ENCODE measurements at places on chromosomes 1 and 21.

DNA sequence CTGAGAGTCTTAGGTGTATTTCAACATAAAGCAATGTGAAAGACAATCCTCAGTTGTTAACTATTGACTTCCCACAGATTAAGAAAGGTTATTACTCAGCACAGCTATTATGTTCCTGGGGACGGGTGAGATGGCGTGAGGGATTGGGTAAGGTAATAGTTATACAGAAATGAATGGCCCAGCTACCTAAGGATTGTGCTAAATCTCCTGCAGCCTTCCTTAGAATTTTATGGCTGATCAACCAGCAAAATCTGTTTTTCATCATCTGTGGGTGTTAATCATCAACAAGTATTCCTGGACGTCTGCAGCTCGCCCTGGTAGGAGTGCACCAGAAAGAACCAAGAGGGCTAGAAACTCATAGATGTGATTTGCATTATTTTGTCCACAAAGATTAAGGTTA lies 146.0 kb upstream of the IVNS1ABP start:
- no peak for DNase-seq

GRCh38 chr1:88239205-88239604 lies 444.9 kb upstream of the PKN2 start:
- DNase-seq: no peak

DNA sequence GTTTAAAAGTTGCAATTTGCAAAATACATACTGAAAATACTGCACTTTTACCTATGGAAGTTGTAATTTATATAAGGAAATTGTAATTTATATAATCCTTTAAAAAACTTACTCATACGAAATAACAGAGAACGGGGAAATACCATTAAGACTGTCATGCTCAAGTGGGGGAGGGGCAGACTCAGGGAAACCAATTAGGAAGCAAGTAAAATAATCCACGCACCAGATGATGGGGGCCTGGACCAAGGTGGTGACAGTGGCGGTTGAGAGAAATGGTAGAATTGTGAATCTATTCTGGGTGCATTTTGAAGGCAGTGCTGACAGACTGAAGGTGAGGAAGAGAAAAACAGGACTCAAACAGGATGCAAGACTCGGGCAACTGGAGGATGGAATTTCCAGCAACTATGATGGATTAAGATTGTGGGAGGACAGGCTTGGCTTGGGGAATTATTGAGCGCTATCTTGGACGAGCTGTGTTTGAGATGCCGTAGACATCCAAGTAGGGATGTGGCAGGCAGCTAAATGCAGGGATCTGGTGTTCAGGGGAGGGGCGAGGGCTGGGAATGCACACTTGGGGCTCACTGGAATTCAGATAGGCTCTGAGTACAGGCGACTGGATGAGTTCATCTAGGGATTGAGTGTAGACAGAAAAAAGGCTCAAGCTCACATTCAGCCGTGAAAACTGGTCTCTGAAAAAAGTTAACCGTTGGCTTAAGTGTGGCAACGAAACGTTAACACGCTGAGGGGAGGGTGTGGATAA lies 977 bp downstream of the LCA5L start:
- no peak for DNase-seq

- DNase-seq: no peak
Measured at GRCh38 chr21:39694750-39695149, 50.2 kb upstream of the IGSF5 start.

DNA sequence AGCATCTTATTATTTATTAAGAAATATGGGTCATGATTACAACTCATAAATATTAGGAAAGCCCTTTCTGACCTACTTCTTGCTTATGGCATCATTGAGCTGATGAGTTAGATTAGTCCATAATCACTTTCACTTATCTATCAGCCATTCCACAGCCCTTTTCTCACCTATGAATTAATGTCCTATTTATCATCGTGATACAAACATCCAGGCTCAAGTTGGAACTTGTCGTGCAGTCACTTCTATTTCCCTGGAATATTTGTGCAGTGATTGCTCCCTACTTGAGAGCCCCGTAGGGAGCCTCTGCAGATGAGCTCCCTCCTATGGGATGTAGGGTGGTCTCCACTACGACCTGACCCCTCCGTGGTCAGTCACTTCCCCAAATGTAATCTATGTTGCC lies 8.1 kb upstream of the F3 start:
- DNase-seq: no peak

GRCh38 chr1:177705839-177706238 lies 264.0 kb downstream of the SEC16B start:
- no peak for DNase-seq

DNA sequence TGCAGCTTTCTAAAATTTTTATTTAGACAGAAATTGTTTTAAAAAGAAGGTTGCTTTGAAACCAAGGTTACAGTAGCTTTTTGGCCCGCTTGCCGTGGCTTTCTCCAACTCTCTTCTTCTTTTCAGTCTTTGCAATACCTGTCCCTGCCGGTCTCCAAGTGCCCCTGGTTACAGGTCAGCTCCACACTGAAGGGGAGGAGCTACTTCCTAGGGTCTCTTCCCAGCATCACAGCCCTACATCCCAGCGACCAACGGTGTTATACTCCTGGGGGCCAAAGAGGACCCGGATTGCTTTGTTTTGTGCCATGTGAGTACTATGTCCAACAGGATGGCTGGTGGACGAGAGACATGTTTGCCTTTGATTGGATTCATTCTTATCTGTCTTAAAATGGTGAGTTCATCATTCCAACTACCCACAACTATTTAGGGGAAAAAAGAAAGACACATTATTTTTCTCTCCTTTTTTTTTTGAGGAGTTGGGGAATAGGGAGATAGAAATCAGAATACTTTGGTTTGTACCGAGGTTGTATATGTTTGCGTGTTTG lies at the start of gene FNDC7:
TSS of gene FNDC7 (plus strand) at position 303 of the 545 bp plus-strand sequence. CDS start at position 329, 26 bp downstream.
- DNase-seq: no peak

DNA sequence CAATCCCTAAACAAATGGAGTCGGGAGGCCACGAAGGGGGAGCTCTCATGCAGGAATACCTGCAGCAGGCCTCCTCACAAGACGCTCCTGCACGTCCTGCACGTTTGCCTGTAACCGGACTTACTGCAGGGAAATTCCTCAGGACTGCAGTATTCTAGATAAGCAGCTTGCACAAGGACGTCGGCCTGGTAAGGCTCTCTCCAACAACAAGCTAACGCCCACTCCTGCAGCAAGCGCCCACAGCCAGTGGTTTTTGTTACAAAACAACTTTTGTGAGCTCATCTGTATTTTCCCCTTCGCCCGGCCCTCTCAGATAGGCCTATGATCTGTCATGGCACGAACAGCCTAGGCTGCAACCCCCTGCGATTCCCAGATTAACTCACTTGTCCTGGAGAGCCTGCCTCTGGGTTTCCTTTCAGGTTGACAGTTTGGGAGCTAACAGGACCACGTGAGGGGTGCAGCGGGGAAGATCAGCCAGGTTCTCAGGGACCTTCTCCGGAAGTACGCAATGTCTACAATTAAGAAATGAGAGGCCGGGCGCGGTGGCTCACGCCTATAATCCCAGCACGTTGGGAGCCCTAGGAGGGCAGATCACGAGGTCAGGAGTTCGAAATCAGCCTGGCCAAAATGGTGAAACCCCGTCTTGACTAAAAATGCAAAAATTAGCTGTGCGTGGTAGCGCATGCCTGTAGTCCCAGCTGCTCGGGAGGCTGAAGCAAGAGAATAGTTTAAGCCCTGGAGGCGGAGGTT lies 921 bp upstream of the MIB2 start:
- peak; percentile 33 for DNase-seq

GRCh38 chr1:115056395-115056798 lies 26.8 kb downstream of the TSHB start:
- DNase-seq: no peak

DNA sequence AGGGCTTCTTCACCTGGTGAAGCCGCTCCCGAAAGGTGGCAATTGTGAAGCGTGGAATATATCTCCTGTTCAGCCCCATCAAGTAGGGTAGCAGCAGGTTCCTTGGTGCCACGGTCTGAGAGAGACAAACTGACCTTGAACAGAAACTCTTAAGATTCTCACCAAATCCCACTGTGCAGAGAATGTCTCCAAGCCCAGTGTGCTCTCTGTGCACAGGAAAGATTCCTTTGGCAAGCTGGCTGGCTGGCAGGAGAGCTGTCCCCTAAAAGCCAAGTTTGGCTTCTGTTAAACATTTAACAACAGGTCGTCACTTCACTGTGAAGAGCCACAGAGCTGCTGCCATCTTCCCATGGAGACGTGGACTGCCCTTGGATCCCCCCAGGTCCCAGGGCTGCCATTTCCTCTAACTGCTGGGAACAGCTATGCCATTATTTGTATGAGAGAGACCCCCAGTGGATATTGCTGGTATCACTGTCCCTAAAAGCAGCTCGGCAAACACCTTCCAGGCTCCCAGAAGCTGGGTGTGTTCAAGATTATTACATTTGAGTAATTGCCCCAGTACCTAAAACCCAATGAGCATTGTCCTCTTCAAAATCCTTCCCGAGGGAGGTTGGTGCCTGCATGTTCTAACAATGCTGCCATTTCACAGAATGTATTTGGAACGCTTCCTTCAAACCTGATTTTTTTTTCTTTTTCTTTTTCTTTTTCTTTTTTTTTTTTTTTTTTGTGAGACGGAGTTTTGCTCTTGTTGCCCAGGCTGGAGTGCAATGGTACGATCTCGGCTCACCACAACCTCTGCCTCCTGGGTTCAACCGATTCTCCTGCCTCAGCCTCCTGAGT lies 71.8 kb downstream of the CD58 start:
- no peak for DNase-seq

DNA sequence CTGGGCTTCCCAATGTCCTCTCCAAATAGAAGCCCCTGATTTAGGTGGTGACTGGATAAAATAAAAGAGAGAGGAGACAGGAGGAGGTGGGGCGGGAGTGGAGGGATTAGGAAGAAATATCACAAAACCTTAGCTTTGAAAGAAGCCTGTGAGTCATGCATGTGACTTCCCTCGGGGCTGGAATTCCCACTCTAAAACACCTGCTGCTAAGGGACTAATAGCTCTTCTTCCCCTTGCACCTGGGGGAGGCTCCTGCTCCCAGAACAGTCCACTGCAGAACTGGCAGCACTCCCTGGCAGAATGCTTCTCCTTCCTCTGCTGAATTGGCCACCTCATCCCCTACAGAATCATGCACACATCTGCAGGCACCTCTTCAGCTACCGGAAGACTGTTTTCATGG lies 207.2 kb downstream of the ATG4C start:
- no peak for DNase-seq

DNA sequence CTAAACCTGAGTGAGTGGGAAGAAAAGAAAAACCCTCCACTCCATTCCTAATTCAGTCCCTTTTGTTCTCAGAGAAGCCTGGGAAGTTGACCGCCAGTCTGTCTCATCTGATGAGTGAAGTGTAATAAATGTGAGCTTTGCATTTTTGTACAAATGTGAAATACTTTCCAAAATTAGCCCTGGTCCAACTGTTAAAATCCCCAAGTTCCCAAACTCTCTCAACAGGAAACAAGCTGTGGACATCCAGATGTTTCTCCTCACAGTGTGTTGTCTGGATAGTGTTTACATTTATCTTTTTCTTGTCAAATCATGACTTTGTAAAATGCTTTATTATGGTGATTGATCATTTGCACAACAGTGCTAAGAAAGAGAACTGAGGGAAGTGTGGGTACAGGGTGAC lies 145.1 kb downstream of the TM2D1 start:
- DNase-seq: no peak

DNA sequence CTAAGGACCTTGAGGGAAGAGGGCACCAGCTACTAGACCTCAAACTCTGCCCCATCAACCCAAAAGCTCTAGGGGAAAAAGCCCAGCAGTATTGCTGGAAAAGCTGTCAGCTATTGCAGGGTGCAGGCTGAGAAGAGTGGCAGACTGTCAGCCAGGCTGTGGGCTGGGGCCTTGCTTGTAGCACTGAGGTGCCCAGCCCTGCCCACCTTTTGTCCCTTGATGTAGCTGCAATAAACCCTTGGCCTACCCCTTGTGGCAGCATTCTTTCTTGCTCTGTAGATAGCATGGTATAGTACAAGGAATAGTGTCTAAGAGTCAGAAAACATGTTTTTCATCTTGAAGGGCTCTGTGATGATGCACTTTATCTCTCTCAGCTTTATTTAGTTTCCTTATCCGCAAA lies 39.4 kb downstream of the CDC14A start:
- DNase-seq: no peak

DNA sequence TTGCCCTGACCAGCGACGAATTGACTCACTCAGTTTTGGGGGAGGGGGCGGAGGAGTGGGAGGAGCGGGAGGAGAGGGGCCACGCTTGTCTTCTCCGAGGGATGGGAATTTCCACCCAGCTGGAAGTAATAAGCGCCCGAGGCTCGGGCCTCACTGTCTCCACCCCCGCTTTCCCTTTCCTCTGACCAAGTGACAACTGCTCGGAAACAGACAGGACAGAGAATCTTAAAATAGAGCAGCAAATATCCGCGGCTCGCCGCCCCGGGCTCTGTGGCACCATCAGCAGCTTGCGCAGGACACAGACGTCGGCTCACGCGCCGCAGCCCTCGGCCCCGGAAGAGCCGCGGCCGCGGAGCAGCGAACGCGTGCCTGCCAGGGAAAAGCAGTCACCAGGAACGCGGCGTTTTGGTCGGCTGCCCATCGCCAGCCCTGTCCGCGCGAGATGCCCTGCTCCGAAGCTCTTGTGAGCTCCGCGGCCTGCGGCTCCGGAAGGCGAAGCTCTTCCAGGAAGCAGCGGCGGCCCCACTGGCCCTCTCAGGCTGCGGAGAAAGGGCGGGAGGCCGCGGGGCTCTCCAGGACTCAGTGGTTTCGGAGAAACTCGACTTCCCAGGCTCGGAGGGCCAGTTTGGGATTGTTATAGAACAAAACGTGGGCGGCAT lies 10.7 kb upstream of the RGS16 start:
- no peak for DNase-seq

- no peak for DNase-seq
Measured at GRCh38 chr1:231334079-231334666, 3.5 kb downstream of the EXOC8 start.

- no peak for DNase-seq
Measured at GRCh38 chr1:228346731-228347130, 59.9 kb downstream of the TRIM11 start.
